ENCODE measurements at places on chromosomes 1 and 21.

- DNase-seq = no peak
Measured at GRCh38 chr1:109927911-109928321, 17.3 kb downstream of the CSF1 start.

DNA sequence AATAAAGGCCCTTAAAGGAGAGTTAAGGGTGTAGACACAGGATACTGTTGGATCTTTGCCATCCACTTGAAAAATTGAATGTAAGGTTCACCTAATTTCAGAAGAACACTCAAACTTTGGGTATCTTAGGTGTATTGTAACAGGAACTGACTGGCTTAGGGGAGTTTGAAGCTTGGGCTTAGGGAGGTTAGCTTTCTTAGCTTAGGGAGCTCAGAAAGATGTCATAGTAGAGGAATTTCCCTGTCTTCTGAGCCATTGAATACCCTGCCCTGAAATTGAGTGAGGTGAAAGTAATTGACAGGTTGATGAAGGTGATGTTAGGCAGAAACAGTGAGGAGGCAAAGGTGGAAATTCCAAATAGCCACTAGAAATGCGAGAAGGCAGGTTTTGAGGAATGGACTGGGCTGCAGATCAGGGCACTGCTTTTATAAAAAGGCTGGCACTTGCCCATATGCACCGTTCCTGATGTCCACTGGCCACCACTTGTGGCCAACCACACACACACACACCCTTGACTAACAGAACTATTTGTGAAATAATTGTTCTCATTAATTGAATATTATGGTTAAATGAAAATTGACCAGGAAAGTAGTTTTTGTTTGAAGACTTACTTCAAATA is 16.5 kb downstream of the BACH1 start:
- DNase-seq = no peak

DNA sequence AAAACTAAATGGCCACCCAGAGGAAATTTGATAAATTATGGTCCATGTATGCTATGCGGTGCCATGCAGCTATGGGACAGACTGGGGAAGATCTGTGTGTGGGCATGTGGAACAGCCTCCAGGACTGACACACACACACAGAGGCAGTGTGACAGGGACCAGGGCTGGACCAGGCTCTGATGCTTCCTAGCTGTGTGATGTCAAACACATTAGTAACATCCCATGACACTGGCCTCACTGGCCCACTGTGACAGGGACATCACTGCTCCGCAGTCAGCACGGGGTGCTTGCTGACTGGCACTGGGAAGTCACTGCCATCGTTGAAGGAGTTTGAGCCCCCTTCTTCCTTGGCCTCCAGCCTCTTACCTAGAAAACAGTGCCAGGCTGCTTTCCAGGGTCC is 13.9 kb downstream of the RAP1GAP start:
- no peak for DNase-seq

GRCh38 chr1:59509341-59509875 is 212.5 kb downstream of the FGGY start:
- no peak for DNase-seq

DNA sequence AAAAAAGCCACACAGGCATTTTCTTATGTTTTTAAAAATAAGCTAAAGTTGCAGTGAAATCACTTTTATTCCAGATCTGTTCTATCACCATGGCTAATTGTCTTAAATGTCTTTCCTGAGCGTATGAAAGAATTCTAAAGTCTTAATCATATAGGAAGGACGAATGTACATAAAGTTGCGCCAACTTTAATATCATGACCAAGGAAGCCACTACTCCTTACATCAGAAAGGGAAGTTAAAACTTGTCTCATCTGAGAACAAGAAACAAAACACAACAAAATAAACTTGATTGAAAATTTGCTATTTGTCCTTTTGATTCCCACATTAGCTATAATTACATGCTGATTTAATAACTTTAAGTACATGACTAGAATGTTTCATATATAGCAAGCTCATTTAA is 26.5 kb downstream of the CNIH4 start:
- DNase-seq = no peak

- peak; percentile 66 for DNase-seq
Measured at GRCh38 chr1:93629101-93630059, 52.3 kb downstream of the BCAR3 start.

- DNase-seq = no peak
Measured at GRCh38 chr1:6053206-6053546, 7.5 kb downstream of the KCNAB2 start.

- no peak for DNase-seq
Measured at GRCh38 chr1:6757719-6758435, 27.4 kb upstream of the CAMTA1 start.

DNA sequence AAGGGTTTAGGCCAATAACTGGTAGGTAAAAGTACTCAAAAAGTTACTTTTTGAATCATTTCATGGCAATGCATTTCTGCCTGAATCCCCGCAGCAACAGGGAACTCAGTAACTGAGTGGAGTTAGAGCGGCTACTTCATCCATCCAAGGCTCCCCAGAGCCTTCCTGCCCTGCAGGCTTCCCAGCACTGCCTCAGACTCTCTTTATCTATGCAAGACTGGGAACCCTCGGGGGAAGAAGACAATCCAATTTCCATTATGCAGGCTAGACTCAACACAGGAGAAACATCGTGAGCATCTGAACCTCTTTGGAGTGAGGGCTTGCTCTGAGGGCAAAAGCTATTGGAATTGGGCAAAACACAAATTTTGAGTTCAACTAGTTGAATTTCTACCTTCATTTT is 23.1 kb downstream of the ZMYND12 start:
- no peak for DNase-seq

DNA sequence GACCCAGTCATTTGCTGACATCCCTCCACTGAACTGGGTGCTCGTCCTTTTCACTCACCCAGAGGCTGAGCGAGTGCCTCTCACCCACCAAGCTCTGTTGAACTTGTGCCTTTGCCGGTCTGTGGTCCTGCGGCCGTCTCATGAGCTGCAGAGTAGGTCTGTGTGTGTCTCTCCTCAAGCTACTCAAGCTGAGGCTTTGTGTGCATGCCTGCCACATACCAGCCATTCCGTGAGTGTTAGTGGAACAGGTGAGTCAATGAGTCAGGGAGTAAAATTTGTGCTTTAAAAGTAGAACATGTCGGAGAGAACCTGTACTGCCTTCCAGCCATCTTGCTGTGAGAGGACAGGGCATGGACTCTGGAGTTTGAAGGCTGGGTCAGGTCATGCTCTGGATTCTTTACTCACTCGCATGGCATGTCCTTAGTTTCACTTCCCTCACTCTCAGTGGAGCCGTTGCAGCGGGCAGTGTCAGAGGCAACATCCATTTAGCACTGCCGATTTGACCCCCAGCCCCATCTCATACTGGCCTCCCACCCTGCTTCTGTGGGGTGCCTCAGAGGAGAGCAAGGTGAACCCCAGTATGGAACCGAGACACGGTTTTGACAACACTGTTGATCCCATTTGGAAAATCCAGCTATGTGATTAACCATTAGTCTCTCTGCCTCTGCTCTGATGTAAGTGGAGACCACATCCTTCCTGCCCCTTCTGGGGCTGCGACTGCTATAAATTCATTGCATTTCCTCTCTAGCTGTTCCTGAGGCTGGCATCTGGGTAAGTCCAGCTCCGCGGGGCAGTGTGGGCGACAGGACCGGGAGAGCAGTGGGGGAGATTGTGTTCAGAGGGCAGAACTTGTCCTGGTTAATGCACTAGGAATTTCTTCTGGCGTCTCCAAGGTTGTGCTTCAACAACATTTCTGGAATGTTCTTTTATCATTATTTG is at the start of gene NLRP3:
NLRP3 (plus strand) TSS at position 751 of the 939 bp plus-strand sequence. CDS start 2,628 bp downstream, outside the sequence.
- no peak for DNase-seq

DNA sequence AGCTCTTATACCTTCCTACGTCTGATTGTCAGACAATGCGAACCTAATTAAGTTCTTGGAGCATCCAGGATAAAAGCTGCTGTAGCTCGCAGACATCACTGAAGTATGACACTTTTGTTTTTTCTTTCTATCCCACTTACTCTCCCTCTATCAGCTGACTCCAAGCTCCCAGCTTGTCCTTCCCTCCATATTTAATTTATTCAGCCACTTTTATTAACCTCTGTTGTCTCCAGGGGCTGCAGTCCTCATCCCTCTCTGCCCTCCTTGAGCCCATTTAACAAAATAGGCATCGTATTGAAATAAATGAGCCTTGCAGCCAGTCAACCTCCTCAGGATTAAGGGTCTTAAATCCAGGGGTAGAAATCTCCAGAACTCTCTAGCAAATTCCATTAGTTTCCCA is 7.1 kb downstream of the KIRREL1 start:
- DNase-seq = no peak

DNA sequence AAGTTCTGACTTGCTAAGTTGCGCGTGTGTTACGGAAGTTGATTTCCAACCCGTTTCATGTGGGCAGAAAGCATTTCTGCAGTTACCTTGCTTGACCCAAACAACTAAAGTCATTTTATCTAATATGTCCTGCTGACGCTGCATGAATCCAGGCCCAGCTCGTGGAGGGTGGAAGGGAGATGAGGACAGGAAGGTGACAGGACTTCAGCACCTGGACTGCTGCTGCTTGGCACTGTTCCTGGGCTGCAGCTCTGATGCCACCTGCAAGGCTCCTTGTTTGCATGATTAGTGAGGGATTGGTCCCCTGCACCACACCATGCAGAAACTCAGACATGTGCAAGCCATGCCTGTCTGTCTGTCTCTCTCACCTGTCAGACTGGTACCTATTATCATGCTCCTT is 198.4 kb downstream of the PRDM2 start:
- no peak for DNase-seq

DNA sequence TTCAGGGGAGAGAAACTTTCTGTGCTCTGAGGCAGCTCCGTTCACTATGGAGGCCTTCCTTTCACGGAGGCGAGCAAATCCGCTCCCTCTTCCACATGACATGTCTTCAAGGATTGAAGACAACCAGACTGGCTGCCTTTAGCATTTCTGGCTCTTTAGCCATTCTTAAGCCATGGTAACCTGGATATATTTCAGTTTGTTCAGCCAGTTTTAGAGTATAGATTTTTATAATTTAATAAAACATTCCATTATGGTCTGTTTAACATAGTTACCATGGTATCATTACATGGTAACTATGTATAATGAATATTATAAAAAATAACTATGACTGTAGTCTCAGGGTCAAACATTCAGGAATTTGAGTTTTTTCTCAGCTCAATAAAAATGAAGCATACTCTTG is 54.2 kb upstream of the NFIA start:
- no peak for DNase-seq

DNA sequence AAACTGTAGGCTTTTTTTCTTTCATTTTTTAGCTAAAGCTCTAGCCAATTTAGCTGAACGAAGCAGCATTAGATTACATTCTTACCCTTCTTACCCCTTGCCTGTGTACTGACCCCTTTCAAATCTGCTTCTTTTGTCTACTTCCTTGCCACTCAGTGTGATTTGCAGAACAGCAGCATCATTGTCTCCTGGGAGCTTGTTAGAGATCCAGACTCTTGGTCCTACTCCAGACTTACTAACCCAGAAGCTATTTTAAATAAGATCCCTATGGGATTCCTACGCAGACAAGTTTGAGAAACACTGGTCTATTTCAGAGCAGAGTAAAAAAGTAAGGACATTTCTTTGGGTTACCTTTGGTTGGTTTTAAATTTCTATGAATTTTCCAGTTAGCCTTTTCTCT is 13.8 kb downstream of the LRRC39 start:
- no peak for DNase-seq

DNA sequence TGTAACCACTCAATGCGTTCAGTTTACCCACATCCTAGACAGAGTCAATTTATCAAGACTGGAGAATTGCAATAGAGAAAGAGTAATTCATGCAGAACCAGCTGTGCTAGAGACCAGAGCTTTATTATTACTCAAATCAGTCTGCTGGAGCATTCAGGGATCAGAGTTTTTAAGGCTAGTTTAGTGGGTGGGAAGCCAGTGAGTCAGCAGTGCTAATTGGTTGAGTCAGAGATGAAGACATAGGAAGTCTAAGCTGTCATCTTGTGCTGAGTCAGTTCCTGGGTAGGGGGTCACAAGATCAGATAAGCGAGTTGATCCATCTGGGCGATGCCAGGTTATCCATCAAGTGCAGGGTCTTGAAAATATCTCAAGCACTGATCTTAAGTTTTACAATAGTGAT is 499.6 kb downstream of the MRPL39 start:
- no peak for DNase-seq

- no peak for DNase-seq
Measured at GRCh38 chr1:118333601-118334210, 148.7 kb upstream of the SPAG17 start.

GRCh38 chr1:164569866-164570265 is 10.9 kb downstream of the PBX1 start:
- no peak for DNase-seq

DNA sequence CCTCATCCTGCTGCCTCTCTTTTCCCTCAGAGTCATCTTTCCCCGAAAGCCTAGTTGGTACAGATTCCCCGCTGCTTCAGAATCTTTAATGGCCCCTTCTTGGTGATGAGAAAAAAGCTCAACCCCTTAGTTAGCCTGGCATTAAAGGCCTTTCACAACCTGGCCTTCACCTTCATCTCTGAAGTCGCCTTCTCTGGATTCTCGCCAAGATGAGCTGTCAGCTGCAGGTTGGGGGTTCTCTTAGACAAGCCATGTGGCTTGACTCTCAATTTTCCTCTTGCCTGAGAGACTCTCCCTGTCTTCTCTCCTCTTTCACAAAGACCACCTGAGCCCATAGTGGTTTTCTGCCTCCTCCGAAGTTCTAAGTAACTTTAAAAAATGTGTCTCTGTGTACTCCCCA is 15.5 kb upstream of the DISC1 start:
- DNase-seq = no peak

GRCh38 chr1:198970916-198971315 is 332.1 kb downstream of the PTPRC start:
- no peak for DNase-seq

DNA sequence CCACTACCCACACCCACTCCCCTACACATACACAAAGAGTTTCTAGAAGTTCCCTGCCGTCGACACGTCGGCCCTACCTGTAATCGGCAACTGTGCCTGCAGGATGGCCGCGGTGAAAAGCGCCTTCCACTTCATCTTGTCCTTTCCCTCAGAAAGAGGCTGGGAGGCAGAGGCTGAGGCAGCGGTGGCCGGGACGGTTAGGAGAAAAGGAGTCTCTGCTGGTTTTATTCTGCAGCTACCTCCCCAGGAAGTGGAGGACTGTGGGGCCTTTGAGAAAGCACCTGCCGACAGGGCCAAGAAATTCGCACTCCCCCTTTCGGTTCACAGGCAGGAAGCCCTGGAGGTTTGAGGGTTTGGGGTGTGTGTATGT is at the start of gene CD247:
CD247 (minus strand) TSS at position 199 of the 370 bp plus-strand sequence; CDS start at position 135, 64 bp downstream.
- no peak for DNase-seq

- no peak for DNase-seq
Measured at GRCh38 chr1:8162168-8162567, 136.1 kb upstream of the ERRFI1 start.

- DNase-seq = no peak
Measured at GRCh38 chr1:83109692-83110091, 889.2 kb downstream of the TTLL7 start.
